ENCODE measurements at places on chromosomes 7 and 10.

- no peak for DNase-seq
Measured at GRCh38 chr7:89002981-89003956, 207.7 kb upstream of the TEX47 start.

- DNase-seq: no peak
Measured at GRCh38 chr10:72109636-72110157, 21.3 kb upstream of the SPOCK2 start.

GRCh38 chr7:74138334-74138867 lies 35.8 kb upstream of the EIF4H start:
- no peak for DNase-seq

DNA sequence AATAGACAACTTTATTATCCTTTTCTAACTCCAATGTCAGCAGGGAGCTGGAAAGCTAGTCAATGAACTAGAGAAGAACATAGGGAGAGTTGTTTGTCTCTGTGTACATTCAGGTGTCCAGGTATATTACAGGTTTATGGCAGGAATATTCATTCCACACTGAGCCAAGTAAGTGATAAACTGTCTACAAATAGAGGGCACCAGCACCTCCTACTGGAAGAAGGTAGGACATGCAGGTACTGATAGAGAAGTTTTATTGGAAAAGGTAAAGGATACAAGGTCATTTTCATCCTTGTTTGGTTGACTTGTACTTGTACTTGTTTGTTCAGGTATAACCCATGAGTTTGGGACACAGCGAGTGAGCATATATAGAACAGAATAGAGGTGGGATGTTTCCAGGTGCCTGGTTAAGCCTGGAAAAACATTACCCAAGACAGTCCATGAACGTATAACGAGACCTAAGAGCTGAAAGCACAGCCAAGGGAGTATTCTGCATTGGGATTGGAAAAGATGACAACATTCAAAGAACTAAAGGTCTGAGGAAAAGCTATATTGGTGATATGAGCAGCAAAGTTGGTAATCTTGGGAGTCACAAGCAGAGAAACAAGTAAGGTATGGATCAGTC lies 61.4 kb upstream of the PPP1R3C start:
- peak; percentile 57 for DNase-seq

GRCh38 chr7:674454-675410 lies 51.8 kb upstream of the DNAAF5 start:
- no peak for DNase-seq

DNA sequence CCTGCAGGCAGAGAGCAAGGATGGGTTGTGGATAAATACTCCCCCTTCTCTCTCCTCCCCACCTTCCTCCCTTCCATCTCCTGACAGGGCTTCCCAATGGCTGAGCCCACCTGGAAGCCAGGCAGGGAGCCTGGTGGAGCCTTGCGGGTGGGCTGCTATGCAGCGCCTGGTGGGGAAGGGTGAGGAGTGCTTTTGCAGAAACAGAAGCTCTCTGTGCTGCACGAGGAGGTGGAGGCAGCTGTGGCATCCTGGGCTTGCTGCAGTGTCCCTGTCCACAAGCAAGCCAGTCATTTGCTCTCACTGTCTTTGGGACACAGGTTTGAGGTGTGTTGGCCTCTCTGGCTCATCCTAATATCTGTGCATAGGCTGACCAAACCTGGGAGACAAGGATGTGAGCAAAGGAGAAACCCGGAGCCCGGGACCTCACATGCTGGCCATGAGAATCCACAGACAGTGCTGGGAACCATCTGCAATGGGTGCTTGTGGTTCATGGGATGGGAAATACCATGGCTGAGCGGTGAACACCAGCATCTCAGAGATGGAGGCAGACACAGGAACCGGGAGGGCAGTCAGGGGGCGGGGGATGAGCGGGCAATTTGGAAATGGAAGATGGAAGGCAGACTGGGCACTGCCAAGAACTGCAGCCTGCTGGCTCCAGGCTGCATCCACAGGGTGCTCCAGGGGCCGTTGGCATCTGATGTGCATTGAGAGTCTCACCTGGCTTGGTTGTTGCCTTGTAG lies 364.2 kb downstream of the GLRX3 start:
- no peak for DNase-seq

- no peak for DNase-seq
Measured at GRCh38 chr10:93063977-93064660, 3.5 kb downstream of the CYP26C1 start.

GRCh38 chr10:19651549-19651948 lies 164.7 kb upstream of the PLXDC2 start:
- peak; percentile 63 for DNase-seq

- DNase-seq: peak; percentile 4
Measured at GRCh38 chr10:37700886-37701780, 156.3 kb downstream of the ZNF248 start.

DNA sequence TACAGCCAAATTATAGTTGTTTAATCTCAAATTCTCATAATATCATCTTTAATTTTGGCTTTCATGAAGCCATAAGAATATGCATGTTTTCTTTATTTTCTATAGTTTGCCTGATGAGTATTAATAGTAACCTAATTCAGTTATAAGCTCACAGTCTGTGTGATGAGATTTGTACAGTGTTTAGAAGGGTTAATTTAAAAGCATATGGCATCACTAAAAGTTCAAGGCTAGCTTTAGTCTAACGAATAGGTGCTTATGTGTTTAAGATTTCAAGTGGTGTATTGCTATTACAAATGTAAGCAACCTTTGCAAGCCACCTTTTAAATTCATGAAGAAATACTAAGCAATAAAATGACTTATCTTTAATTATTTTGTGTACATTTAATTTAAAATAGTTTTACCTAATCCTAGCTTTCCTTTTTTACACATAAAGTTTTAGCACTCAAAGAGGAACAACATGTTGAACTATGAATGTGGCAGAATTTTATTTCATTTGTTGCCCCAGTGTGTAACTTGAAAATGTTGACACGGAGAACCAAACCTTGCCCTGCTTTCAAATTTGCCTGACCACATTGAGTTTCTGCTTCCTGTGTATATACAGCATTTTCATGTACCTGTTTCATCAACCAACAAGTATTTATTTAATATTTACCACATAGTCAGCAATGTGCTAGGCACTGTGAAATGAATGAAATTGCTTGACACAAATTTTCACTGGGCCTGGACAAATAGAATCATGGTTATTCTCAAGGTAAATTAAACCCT lies 41.5 kb downstream of the TET1 start:
- no peak for DNase-seq

GRCh38 chr7:96596120-96596826 lies 113.4 kb downstream of the SEM1 start:
- no peak for DNase-seq

- no peak for DNase-seq
Measured at GRCh38 chr7:65409363-65409762, 35.7 kb downstream of the ZNF92 start.

GRCh38 chr7:92631850-92632487 lies 41.8 kb upstream of the FAM133B start:
- no peak for DNase-seq

DNA sequence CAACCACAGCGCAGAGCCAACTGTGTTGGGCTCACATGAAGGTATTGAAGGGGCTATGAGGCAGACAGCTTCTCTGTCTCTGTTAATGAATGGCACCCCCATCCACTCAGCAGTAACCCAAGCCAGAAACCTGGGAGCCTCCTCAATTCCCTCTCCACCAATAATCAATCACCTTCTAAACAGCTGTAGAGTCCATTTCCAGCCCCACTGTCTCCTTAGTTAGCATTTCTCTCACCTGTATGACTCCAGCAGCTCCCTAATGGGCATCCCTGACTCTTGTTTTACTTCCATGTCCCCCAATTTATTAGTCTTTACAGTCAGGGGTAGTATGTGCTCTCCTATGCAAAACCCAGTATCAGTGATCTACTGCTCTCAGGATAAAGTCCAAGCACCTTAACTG lies 6.9 kb downstream of the SRI start:
- no peak for DNase-seq

DNA sequence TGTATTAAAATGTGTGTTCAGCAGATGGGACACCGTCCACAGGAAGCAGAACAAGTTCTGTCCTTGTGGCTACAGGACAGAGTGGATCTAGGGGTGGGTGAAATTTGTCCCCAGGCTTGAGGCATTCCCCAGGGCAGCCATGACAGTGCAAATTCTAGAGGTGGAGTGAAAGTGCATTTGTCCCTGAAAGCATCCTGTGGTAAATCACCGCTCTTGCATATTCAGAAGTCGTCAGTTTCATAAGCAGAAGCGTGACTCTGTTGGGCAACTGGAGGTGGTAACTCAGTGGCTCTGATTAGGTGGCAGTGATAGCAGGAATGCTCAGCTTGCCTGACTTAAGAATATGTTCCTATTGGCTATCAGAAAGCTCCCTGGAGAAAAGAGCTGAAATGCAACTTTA lies 96.6 kb downstream of the SNX10 start:
- no peak for DNase-seq

- DNase-seq: no peak
Measured at GRCh38 chr7:146176860-146177259, 60.3 kb downstream of the CNTNAP2 start.

DNA sequence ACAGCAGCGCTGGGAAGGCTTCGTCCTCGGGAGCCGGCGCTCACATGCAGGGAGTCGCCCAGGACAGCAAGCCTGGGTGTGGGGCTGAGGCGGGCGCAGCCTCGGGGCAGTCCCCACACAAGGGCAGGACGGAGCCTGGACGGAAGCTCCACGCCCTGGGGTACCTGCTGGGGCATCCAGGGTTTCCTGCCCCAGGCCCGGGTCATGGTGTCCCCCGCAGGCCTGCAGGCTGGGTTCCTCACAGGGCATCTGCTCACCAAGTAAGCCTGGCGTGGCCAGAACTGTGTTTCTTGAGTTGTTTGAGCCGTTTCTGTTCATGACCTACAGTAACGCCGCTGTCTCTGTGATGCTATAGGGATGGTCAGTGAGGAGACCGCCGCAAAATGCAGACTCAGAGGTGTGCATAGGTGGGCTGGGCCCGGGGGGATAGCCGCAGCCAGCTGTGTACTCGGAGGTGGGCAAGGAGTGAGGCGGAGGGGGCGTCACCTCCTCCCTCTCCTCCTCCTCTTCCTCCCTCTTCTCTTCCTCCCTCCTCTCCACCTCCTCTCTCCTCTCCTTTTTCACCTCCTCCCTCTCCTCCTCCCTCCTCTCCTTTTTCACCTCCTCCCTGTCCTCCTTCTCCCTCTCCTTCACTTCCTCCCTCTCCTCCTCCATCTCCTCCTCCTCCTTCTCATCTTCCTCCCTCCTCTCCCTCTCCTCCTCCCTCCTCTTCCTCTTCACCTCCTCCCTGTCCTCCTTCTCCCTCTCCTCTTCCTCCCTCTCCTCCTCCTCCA lies 438.9 kb downstream of the DNAJB6 start:
- no peak for DNase-seq

DNA sequence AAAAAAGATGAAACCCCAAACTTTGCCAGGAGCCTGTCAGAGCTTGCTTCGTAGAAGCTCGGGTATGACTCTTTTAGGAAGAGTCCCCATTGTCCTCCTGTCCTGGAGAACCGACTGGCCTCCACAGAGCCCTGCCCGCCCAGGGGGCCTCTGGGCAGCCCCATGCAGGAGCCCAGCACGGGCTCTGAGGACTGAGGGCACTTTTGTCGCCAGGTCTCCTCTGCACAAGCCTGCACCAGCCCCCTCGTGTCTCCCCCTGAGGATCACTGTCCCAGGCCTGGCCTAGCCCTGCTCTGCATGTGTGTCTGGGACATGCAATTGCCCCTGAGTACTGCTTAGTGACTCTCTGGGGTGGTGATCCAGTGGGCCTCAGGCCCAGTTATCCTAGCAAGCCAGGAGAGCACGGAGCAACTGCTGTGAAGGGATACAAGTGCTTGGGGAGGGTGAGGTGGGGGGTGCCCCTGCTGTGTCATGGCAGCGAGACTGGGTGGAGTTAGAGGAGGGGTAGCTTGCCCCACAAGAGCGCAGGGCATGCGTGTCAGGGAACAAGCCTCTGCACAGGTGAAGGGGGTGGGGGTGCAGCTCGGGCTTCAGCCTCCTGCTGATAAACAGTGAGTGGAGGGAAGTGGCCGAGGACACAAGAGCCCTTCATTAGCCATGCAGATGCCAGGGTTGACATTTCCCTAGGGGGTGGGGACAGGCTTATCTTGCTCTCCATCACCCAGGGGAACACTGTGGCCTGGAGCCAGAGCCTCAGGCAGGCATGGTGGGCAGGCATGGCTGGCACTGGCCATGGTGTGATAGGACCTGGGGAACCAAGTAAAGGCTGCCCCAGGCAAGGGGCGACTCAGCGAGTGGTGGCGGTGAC lies 143.4 kb downstream of the C10orf105 start:
- DNase-seq: no peak

- peak; percentile 5 for DNase-seq
Measured at GRCh38 chr7:102320181-102320580, 33.5 kb downstream of the SH2B2 start.

- DNase-seq: no peak
Measured at GRCh38 chr7:157097056-157097329, 41.7 kb upstream of the UBE3C start.

DNA sequence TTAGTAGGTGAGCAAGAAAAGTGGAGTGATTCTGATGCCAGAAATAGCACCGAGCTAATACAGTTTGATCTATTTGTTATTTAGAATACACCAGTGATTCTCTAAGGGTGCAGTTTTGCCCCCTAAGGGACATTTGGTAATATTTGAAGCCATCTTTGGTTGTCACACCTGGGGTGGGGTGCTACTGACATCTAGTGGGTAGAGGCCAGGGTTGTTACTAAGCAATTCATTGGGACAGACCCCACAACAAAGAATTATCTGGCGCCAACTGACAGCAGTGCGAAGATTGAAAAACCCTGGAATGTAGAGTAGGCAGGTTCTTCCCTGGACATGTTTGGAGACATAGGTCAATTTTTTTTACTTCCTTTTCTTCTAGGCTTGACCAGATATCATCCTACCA lies 14.6 kb downstream of the PALS2 start:
- no peak for DNase-seq

GRCh38 chr10:77290528-77291155 lies 347.0 kb downstream of the KCNMA1 start:
- DNase-seq: peak; percentile 79

DNA sequence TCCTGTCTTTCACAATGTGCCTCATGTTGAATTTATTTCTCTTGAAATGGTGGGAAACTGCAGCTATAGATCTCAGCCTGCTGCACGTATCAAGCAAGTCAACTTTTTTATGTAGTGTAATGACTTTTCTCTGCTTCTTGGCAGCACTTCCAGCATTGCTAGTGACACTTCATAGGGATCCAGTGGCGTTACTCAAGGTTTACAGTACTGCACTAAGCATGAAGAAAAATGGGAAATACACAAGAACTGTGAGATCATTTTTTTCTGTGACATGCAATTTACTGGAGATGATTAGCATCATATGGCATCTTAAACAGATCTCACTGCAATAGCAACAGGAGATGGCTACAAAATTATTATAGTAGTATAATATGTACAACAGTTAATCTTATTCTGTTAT lies 90.9 kb downstream of the POLR1F start:
- DNase-seq: no peak

DNA sequence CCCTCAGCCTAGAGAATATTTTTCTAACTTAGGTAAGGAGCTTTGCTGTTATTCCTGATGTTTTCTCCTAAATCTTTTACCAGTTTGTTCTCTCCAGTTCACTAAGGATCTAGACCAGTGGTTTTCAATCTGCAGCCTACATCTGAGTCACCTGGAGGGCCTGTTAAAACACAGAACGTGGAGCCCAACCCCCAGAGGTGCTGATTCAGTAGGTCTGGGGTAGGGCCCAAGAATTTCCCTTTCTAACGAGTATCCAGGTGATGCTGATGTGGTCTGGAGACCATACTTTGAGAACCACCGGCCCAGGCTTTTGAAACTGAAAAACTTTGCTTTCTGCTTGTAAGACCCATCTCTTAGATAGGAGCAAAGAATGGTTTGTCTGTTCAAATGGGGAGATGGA lies 51.2 kb upstream of the KMT2E start:
- no peak for DNase-seq

All from AG20443 (cell line).